ENCODE measurements at places on chromosomes 12 and 14.

- DNase-seq, result no peak
Measured at GRCh38 chr14:81268016-81268416, 47.3 kb upstream of the GTF2A1 start.

GRCh38 chr14:81315341-81315740 lies 84.8 kb downstream of the STON2 start:
- DNase-seq, result no peak

- no peak for DNase-seq
Measured at GRCh38 chr14:20578325-20578724, 9.5 kb downstream of the RNASE11 start.

GRCh38 chr12:89874146-89874545 lies 165.5 kb upstream of the ATP2B1 start:
- DNase-seq, result no peak

- no peak for DNase-seq
Measured at GRCh38 chr12:132276066-132276826, 53.1 kb downstream of the GALNT9 start.

GRCh38 chr14:65237023-65237814 lies 134.9 kb upstream of the MAX start:
- DNase-seq, result no peak

GRCh38 chr12:69779928-69780327 lies 41.3 kb downstream of the RAB3IP start:
- no peak for DNase-seq

- no peak for DNase-seq
Measured at GRCh38 chr12:1579651-1580435, 14.5 kb downstream of the FBXL14 start.

GRCh38 chr12:111409403-111409779 lies 3.7 kb downstream of the SH2B3 start:
- DNase-seq, result no peak

- DNase-seq, result no peak
Measured at GRCh38 chr12:16361142-16361783, 13.8 kb downstream of the MGST1 start.

- DNase-seq, result no peak
Measured at GRCh38 chr12:30002677-30003076, 218.9 kb upstream of the TMTC1 start.

GRCh38 chr14:100325958-100326357 lies 2.8 kb downstream of the SLC25A47 start:
- DNase-seq, result no peak

- no peak for DNase-seq
Measured at GRCh38 chr14:54108481-54109471, 152.2 kb upstream of the BMP4 start.

DNA sequence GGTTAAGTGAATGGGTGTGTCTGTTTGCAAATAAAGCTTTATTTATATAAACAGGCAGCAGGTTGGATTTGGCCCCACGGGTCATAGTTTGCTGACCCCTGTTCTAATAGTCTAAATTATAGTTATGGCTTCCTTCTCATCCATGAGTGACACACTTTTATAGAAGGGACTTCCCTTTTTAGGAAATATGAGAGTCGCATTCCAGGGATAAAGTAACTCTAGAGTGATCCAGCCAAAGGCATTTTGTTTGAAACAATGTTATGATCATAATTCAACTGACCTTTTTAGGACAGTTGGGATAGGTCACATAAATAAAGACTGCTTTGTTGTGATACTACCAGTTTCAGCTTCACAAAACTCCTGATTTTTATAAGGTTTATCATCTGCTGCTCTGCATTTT lies 87.9 kb downstream of the ALX1 start:
- DNase-seq, result no peak

GRCh38 chr14:33401311-33401710 lies 462.6 kb downstream of the NPAS3 start:
- DNase-seq, result no peak

DNA sequence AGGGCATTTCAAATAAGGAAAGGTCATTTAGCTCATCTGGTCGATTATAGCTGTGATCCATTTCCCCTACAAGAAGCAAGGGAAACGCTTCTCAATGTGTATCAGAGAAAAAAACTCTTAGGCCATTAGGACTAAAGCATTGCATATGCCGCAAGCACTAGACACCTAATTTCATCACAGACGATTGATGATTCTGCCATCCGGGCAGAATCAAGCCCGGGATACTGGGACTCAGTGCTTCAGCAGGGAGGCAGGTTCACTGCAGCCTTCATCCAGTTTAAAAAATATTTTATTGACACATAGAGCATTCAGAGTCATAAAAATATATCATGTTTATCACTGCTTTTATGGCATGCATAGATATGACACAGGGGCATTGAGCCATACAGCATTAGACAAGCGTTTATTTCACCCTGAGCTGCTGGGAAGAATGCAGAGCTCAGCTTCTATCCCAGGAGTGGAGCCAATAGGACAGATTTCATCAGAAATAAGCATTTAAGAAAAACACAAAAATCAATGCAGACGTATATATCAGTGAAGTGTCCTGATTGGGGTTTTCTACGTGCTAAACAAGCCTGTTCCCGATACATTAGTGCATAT lies 806.9 kb downstream of the GALC start:
- no peak for DNase-seq

- DNase-seq, result no peak
Measured at GRCh38 chr12:132481345-132481744, 8.6 kb upstream of the FBRSL1 start.

DNA sequence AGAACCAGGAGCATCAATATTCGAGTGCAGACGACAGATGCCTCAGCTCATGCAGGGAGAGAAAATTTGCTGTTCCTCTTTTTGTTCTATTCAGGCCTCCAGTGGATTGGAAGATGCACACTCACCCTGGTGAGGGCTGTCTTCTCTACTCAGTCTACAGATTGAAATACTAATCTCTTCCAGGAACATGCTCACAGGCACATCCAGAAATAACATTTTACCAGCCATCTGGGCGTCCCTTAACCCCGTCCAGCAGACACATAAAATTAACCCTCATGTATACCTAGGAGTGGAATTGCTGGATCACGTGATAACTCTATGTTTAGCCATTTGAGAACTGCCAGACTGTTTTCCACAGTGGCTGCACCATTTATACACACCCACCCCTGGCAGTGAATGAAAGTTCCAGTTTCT lies 4.5 kb upstream of the OAS2 start:
- no peak for DNase-seq

- DNase-seq, result no peak
Measured at GRCh38 chr14:34548472-34548981, 9.0 kb upstream of the EAPP start.

GRCh38 chr14:64639340-64639821 lies 64.8 kb upstream of the PLEKHG3 start:
- no peak for DNase-seq

- no peak for DNase-seq
Measured at GRCh38 chr12:38555620-38556591, 239.3 kb downstream of the ALG10B start.

DNA sequence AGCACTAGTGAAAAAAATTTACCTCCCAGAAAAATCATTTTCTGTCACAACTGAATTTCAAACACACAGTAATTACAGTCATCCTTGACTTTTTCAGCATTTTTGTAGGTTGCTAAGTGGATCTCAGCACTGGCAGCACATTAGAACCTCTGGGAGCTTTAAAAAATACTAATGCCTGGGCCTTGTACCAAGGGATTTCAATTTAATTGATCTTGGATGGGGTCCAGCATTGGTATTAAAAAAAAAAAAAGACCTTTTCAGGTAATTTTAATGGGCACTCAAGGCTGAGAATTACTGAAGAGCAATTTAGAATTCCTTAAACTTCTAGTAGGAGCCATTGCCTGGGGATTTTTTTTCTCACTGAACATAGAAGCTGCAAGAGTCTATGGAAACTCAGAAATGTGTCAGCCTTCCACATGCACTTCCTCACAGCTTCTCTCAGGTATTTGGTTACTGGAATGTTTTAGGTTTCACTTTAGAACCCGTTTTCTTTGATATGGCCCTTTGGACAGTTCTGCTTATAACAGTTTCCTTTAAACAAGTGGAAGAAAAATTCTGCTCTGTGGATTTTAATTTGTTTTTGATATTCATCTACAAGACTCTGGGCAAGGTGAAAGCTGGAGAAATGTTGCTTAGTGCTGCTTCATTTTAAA lies 88.5 kb upstream of the DACT1 start:
- no peak for DNase-seq

DNA sequence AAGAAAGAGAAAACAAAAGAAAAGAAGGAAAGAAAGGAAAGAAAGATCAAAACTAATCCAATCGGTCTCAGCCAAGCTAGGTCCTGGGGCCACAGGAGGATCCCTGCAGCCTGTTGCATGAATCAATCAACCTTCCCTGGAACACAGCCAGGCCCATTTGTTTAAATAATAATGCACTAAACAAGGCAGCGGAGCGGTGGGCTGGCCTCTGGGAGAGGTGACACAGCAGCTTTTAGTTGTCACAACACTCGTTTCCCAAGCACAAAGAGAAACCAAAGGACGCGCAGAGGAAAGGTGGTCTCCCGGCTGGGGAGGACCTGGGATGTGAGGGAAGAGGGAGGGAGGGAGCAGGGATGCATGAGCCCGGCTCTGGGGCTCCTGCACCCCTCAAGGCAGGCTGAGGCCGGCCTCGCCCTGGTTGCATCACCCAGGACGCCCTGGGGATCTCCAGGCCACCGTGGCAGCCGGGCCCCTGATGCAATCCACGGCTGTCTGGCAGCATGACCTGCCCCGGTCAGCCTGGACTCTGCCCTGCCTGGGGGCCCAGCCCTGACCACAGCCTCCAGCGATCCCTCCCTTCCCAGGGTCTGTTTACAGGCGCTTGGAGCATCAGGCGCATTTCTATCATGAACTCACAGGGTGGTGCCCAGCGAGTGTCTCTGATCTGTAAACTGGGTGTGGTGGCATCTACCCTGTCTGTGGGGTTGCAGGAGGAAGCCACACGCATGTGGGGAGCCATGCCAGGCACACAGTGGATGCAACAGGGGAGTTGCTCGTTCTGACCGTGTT lies 32.5 kb downstream of the MMP17 start:
- DNase-seq, result no peak

DNA sequence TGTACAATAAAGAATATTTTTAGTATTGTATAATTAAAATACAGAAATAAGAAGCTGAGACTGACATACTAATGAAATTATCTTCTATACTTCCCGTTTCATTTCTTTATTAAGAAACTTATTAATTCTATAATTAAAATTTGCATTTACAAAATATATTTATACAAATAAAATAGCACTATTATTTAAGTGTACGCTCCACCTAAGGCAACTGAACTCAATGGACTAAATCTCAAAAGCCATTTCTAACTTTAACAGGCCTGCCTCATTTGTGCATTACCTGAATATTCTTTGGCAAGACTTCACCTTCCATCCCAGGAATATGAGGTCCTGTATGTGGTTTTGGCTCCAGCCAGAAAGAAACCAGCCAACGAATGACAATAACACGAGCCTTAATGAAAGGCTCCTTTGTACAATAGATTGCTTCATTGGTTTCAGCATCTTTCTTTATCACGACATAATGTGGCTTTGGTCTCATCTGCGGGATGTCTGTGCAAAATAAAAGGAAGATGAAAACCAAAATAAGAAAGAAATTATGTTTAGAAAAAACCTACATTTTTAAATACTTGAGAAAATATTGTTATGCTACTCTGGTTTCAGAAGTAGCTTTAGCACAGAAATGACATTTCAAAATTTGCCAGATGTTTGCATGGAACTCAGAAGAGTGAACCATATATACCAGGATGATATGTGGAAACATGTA lies 58.7 kb downstream of the RALGAPA1 start:
- no peak for DNase-seq

DNA sequence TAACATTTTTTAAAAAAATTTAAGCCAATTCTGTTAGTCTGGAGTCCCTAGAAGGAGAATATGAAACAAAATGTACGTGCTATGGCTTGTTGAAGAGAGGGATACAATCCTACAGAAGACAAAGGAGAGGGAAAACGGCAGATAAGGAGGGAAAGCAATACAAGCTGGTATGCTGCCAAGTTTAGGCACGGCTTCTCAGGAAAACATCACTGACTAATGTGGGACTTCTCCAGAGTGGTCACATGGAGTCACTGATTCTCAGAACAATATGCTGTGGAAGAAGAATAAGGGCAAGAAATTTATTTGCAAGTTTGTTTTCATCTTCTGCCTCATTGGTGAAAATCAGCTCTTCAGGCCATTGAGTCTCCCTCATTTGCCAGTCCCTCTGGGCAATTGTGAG lies 22.9 kb upstream of the NR1H4 start:
- no peak for DNase-seq

GRCh38 chr12:34603382-34604035 lies 581.2 kb downstream of the ALG10 start:
- DNase-seq, result no peak

DNA sequence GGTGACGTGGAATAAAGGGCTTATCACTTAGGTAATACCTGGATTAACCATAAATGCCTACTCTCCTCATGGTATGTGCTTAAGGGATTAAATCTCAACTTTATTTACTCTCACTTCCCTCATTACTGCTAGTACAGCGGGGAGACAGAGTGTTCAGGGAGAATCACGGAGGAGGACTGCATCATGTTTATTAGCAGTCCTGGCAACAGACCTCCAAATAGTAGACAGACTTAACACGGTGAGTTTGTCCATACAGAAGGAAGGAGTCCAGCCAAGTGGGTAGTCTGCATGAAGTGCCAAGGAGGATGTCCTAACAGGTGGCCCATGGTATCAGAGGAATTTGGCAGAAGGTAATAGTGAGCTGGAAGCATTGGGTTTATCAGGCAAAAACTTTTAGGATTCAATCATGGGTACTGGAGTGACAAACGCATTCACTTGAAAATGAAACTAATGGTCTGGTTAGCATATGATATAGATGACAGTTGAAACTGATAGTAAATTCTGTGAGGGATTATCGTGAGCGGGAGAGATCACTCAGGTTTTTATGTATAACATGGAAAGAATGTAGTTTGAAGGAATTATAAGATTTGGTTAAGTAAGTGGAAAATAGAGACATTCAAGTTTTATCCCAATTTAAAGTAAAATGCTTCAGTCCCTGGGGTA lies 471.8 kb downstream of the TMEM117 start:
- DNase-seq, result no peak

GRCh38 chr12:18320036-18320617 lies 58.8 kb downstream of the PIK3C2G start:
- DNase-seq, result no peak

GRCh38 chr14:85531141-85531586 lies 1.2 kb downstream of the FLRT2 start:
- DNase-seq, result no peak

DNA sequence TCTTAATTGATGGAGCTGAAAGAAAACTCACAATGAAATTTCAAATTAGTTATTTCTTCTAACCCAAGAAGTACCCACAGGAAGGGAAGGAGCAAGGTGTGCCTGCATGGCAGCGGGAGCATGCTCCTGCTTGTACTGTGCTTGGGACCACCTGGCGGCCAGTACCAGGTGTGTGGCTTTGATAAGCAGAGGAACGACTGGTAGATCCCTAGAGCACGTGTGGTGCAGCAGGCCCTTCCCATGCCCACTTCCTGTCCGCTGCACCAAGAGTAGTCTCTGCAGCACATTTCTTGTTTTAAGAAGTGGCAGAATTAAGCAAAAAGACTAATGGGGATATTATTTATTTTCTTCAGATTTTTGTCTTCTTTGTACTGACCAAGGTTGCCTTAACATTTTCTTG lies 122.3 kb upstream of the ATF1 start:
- no peak for DNase-seq

All from stimulated activated CD8-positive, alpha-beta memory T cell treated with anti-CD3 and anti-CD28 coated beads, Interleukin-2, amount 100 ng/mL, for 48 hours (primary cell).